Dorsolateral prefrontal cortex (tissue), 122 donors: ENCODE measurements at places on chromosomes 3 and 15. TPM values are rescaled to one million over a fixed set of nuclear protein-coding genes. Genes with fewer than 3 reads are reported as not detected.

DNA sequence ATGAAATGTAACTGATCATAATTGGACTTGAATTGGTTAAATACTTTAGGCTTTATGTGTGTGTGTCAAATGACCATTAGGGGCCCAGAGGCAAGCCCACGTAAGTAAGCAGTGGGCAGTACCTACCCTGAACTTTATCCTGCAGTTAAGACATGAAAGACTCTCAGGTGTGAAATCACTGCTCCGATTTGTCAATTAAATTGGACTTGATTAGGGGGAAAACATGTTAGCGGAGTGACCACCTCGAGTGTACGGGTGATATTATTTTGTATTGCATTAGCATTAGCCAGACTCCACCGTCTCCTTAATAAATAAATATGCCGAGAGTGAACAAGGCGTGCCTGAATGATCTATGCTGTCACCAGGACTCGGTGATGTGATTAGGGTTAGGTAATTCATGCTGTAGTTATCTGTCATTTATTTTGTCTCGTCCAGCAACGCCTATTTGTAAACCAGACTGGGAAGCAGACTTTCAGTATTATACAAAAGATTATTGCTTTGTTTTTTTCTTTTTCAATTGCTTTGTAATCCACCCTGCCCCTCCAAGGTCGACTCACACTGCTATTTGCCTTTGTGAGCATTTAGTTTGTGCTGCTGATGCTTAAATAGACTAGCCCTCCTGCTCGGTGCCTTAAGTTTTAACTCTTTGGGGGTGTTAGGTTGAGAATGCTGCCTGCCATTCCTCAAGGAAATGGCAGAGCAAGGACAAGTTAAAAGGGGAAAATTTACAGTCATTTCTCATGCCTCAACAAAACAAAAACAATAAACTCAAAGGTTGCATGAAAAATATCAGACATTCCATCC, 1.8 kb downstream of the RBMS3 start:
- no peak for DNase-seq

MUC20 gene
- total RNA-seq, result 23.4 TPM

GRCh38 chr15:62544446-62544845, 379.4 kb upstream of the C2CD4B start:
- no peak for DNase-seq

MGLL gene
- 116 TPM for total RNA-seq

- no peak for DNase-seq
Measured at GRCh38 chr15:60960517-60960916, 268.6 kb downstream of the RORA start.

DNA sequence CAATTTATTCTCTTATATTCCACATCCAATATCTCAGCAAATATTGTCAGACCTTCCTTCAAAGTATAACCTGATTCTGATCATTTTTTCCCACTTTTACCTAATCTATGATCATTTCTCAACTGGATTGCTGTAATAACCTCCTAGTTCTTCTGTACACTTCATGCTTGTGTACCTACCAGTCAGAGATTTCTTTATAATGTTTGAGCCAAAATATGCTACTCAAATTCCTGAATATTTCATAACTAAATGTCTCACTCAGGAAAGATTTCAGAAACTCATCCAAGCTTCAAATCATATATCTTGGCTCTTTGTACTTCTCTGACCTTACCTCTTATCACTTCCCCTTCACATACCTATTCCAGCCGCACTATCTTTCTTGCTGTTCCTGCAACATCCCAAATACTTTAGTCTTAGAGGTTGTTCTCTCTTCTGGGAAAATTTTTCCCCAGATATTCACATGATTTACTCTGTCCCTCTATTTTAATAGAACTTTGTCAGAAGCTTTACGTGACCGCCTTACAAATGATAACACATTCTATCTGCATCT, 20.0 kb downstream of the BCHE start:
- no peak for DNase-seq

- DNase-seq, result no peak
Measured at GRCh38 chr3:52554026-52554755, 17.8 kb downstream of the UQCC5 start.

DNA sequence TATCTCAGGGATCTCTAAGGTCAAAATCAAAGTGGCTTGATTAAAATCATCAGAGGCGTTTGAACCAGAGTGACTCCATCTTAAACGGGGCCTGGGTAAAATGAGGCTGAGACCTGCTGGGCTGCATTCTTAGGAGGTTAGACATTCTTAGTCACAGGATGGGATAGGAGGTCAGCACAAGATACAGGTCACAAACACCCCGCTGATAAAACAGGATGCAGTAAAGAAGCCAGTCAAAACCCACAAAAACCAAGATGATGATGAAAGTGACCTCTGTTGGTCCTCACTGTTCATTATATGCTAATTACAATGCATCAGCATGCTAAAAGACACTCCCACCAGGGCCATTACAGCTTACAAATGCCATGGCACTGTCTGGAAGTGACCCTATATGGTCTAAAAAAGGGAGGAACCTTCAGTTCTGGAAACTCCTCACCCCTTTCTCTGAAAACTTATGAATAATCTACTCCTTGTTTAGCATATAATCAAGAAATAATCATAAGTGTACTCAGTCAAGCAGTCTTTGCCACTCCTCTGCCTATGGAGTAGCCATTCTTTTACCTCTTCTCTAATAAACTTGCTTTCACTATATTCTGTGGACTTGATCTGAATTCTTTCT, 143.3 kb upstream of the SLCO3A1 start:
- no peak for DNase-seq

DNA sequence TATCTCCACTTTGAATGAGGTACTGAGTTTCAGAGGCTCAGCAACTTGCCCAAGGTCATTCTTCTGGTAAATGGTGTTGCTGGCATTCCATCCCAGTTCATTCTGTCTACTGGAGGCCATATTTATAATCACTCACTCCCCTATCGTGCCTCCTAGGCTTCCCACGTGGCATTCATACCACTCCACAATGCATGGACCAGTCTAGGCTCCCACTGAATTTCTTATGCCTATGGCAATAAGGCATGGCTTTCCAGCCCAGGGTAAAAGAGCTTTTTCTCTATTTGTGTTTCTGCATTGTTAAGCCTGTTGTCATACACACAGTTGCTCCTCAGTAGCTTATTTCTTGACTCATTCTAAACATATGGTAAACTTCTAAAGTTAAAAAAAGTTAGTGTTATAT, 19.9 kb downstream of the BBX start:
- no peak for DNase-seq

- DNase-seq, result no peak
Measured at GRCh38 chr3:188041193-188041592, 112.8 kb upstream of the LPP start.

- DNase-seq, result no peak
Measured at GRCh38 chr15:27850050-27850449, 249.1 kb downstream of the OCA2 start.

DNA sequence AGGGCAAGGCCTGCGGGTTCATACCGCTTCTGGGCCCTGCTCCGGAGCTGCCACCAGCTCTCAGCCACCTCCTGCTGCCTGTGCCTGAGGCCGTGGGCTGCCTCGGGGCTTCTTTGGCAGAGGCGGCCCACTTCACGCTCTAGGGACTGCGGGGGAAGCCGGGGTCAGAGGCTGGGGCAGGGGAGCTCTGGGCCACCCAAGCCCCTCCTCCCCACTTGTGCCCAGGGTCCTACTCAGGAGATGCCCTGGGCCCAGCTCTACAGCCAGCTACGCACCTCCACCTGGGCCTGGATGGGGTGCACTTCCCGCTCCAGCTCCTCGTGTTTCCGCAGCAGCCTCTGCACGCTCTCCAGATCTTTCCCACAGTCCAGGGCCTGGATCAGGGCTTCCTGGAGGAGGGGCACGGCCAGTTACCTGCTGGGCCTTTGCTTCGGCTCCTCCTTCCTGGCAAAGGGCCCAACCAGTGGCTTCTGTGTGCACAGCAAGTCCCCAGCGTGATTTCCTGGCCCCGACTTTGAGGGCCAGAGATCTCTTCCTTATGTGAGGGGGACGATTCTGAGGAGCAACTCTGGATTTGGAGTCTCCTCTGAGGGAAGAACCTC, 24.0 kb downstream of the PLA2G4B start:
- no peak for DNase-seq

GPR149 gene
- total RNA-seq, result 0.69 TPM

SLC38A3 gene
- 36.4 TPM for total RNA-seq

DNA sequence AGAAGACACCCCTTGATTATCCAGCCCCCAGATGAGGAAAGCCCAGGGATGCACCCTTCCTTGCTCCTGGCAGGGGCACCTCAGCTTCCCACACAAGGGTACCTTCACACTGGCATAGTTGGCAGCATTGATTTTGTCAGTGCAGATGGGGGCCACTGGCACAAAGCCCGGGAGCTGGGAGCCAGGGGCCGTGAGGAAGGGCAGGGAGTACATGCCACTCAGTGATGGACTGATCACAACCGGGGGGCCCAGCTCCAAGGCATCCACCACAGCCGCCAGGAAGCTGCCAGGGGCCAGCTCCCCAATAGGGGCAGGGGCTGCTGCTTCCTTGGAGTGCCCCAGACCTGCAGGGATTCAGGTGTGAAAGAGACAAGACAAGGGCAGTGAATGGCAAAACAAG, 2.6 kb upstream of the PCBP4 start:
- no peak for DNase-seq

- no peak for DNase-seq
Measured at GRCh38 chr3:127479449-127479848, 111.1 kb downstream of the TPRA1 start.

- peak; percentile 99 for DNase-seq
Measured at GRCh38 chr3:155854141-155854940, at the start of gene SLC33A1. TSS of gene SLC33A1 (minus strand) at chr3:155854427. CDS start at chr3:155853997, 430 bp downstream.

GRCh38 chr3:157126365-157126764, 33.6 kb downstream of the CCNL1 start:
- no peak for DNase-seq

PTPRG gene
- 58.9 TPM for total RNA-seq

- no peak for DNase-seq
Measured at GRCh38 chr3:147311716-147312115, 94.6 kb downstream of the ZIC4 start.

DNA sequence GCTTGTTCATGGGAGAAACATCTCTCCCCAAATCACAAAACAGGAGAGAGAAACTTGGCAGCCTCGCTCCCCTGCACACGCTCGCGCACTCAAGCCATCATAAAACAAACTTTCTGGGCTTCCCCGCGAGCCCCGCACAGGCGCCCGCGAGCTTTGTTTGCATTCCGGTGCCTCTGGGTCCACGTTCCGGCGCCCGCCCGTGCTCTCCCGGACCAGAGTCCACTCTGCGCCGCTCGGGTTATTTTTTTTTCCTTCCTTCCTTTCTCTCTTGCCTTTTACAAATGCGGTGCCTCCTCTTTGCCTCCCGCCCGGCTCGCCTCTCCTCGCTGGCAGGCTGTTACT, 363 bp downstream of the MAGI1 start:
- DNase-seq, result no peak

GRCh38 chr3:120473896-120474675, 23.3 kb upstream of the FSTL1 start:
- DNase-seq, result no peak

GRCh38 chr3:111156517-111156916, 84.9 kb downstream of the NECTIN3 start:
- no peak for DNase-seq

CFAP100 gene
- total RNA-seq, result 2.6 TPM

DNA sequence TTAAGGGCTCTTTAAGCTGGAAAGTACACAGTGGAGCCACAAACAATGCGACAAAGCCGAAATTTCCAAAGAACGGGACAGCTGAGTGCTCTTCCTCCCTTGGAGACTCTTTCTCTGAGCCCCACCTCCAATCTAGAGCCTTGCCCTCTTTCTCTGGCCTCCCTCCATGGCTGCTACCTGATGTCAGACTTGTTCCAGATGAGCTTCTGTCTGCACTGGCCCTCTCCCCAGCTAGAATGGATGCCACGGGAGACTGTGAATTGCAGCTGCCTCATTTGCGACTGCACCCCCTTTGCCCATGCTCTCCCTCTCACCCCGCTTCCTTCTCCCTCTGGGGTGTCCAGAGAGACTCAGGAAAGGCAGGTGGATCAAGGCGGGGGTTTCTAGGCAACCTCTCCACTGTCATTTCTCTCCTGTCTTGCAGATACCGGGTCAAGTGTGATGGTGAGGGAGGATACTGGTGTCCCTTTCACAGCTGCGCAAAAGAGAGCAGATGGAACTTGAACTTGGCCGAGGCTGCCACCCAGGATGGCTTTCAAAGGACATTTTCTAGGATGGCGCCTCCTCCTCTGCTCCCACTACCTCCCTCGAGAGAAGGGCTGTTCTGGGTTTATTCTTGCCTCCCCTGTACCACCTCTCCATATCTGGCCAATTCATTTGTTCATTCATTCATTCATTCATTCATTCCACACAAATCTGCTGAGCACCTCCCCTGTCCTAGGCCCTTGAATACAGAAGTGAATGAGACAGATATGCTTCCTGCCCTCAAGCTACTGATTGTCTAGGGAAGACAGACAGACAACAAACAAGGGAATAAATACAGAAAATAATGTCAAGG, 12.8 kb downstream of the ATP2B2 start:
- no peak for DNase-seq
